ENCODE measurements at places on chromosomes 16 and 17. TPM values are rescaled to one million over a fixed set of nuclear protein-coding genes. Genes with fewer than 3 reads are reported as not detected.

DNA sequence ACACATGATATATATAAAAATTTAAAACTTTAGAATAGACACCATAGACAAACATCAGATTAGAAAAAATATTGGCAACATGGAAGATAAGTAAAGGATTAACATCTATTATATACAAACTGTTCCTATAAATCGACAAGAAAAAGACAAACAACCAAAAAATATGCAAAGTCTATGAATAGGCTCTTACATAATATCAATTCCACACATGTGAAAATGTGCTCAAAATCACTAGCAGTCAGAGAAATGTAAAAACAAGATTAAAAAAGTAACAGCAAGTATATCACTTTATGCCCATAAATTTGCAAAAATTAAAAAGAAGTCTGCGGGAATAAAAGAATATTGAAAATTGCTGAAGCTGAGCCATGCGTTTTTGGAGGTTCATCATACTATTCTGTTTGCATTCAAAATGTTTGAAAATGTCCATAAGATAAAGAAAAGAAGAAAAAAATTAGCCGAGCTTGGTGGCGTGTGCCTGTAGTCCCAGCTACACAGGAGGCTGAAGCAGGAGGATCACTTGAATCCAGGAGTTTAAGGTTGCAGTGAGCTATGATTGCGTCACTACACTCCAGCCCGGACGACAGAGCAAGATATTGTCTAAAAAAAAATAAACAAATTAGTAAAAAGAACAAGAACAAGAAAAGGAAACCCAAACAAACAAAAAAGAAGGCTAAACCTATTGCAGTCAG, 11.2 kb upstream of the ERN2 start:
- DNase-seq = no peak

DNA sequence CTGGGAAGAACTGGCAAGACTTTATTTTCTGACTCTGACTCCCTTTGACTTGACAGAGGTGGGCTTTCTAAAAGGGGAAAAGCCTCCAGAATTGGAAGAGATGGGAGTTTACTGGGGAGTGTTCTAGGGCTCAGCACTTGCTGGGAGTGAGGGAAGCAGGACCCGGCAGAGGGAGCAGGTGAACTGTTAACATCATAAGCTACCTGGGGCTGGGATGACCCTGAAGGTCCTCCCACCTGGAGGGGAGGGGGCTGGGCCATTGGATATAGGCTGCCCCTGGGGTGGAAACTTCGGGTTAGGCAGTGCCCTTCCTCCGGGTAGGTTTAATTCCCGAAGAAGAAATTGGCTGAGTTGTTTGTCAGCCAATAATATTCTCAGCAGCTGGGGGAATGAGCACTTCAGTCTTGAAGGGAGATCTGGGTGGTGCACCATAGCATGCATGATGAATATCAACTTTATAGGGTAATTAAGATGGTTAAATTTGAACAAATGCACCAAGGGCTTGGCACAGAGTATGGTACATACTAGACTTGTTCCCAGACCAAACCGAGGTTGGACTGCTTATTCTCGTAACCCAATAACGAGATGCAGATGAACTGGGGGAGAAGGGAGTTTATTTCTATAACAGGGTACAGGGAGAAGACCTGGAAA, 337.0 kb downstream of the HAPSTR1 start:
- no peak for DNase-seq

- no peak for DNase-seq
These were observed 1.9 kb downstream of the PPP4C start for GRCh38 chr16:30077656-30078055.

DNA sequence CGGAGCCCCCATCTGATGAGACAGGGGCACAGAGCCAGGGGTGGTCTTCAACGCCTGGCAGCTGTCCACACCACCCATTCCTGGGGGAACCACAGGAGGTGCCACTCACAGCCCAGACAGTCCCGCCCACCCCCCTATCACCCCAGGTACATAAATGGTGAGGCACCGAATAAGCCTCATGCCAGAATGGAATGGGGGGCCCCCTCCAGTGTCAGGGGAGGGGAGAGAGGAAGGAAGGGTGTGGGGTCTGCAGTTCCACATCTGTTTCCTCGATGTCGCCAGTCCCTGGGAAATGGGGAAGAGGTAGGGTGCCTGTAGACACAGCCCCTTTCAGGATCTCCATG, 1.7 kb downstream of the TMC6 start:
- no peak for DNase-seq

DNA sequence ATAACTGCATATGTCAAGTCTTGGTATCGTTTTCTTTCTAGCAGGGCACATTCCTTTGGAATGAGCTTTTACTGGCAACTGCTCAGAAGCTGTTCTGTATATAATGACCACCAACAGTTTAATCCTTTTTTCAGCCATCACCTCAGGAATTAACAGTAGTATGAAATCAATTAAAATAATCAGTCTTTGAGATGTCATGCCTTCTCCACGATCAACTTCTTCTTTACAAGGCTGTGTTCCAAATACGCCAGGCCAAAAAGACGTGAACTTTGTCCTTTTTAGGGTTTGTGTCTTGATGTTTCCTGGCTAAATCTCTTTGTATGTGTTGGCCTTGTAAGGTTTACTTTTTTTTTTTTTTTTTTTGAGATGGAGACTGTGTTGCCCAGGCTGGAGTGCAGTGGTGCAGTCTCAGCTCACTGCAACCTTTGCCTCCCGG, 54.9 kb downstream of the ABCC1 start:
- no peak for DNase-seq

DNA sequence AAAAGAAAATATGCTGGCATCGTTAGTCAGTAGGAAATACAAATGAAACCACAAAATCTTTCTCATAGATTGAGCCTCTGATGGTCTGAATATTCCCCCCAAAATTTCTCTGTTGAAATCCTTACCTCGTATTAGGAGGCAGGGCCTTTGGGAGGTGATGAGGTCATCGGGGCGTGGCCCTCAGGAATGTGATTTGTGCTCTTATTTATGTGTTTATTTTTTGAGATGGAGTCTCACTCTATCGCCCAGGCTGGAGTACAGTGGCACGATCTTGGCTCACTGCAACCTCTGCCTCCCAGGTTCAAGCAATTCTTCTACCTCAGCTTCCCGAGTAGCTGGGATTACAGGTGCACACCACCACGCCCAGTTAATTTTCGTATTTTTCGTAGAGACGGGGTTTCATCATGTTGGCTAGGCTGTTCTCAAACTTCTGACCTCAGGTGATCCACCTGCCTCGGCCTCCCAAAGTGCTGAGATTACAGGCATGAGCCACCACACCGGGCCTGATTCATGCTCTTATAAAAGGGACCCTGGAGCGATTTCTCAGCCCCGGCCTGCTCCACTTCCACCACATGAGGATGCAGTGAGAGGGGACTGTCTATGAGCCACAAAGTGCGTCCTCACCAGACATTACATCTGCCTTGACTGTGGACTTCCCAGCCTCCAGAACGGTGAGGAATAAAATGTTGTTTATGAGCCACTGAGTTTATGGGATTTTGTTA, 53.1 kb downstream of the DNAH17 start:
- no peak for DNase-seq

- DNase-seq = no peak
These were observed 20.4 kb upstream of the SCIMP start for GRCh38 chr17:5254903-5255521.

- peak; percentile 82 for DNase-seq
These were observed 120.9 kb downstream of the METRNL start for GRCh38 chr17:83200231-83200699.

Gene ADAMTS18
- 0.18 TPM for total RNA-seq

DNA sequence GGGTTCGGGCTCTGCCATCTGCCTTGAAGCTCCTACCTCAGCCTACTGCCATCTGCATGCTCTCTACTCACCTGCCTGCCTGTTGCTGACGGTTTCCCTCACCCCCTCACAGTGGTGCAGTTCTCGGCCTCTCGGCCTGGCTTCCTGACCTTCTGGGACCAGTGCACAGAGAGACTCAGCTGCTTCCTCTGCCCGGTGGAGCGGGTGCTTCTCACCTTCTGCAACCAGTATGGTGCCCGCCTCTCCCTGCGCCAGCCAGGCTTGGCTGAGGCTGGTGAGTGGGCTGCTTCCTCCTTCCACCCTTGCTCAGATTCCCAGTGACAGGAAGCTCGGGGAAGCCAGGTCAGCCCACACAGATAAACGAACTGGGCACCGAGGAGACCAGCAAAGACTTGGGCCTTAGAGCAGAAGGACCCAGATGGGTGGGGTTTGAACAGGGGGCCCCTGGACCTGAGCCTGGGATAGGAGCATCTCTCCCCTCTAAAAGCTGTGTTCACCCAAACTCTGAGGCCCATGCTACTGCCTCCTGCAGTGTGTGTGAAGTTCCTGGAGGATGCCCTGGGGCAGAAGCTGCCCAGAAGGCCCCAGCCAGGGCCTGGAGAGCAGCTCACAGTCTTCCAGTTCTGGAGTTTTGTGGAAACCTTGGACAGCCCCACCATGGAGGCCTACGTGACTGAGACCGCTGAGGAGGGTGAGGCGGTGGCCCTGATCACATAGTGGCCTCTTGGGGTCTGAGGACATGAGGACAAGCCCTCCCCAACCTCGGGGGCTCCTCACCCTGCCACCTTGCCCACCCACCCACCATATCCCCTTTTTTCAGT, 16.4 kb downstream of the RIPOR1 start:
- DNase-seq = no peak

- DNase-seq = no peak
These were observed 133.6 kb downstream of the AATF start for GRCh38 chr17:37082311-37082860.

Gene NUPR1
- total RNA-seq = 90.2 TPM

GRCh38 chr17:9456330-9456729, 119.3 kb downstream of the STX8 start:
- peak; percentile 27 for DNase-seq

- DNase-seq = no peak
These were observed 168.3 kb downstream of the SLC39A11 start for GRCh38 chr17:72924196-72924595.

DNA sequence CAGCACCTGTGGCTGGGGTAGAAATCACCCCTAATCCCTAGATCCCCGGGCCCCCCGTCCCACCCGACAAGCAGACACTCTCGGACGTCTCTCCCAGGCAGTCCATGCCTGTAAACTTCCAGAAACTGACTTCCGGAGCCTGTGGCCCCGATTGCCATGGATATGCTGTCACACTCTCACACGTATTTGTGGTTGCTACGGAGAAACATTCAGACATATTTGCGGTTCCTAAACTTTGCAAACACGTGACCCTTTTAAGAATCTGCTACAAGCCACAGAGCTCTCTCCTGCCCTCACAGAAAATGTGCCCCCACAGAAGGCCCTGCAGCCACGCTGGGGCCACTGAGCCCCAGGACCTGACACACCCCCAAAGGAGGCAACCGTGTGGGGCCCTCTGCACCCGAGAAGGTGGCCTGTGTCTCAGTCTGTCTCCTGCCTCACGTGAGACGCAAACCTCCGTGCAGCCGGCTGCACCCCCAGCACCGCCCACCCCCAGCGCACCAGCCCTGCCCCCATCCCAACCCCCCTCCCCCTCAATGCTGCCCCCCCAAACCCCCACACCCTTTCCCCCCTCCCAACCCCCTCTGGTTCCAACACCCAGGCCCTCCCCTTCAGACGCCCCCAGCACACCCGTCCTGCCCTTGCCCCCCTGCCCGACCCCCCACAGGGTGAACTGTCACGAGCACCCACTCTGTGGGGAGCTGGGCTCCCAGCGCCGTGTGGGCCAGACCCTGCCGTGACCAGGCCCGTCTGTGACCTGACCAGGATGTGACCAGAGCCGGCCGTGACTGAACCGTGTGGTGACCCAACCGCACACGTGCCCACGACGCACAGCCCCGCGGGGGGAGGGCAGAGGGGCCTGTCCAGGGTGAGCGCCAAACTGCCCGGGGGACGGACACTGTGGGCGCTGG, 66.3 kb upstream of the METRNL start:
- DNase-seq = no peak

Gene OR3A3
- total RNA-seq = not detected

DNA sequence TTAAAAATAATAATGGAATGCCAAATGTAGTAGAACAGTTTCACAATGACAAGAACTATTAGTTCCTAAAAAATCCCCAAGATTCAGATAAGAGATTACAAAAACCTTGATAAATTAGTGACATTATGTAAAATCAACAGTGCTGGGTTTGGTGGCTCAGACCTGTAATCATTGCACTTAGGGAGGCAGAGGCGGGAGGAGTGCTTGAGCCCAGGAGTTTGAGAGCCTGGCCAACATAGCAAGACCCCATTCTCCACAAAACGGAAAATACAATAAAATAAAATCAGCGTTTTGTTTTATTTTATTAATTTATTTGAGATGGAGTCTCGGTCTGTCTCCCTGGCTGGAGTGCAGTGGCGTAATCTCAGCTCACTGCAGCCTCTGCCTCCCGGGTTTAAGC, 4.1 kb downstream of the CARD14 start:
- DNase-seq = no peak

Gene KRTAP1-5
- total RNA-seq = not detected

Gene PDPK1
- 39.4 TPM for total RNA-seq

- no peak for DNase-seq
These were observed 36.8 kb downstream of the DDX19A start for GRCh38 chr16:70383421-70383960.

DNA sequence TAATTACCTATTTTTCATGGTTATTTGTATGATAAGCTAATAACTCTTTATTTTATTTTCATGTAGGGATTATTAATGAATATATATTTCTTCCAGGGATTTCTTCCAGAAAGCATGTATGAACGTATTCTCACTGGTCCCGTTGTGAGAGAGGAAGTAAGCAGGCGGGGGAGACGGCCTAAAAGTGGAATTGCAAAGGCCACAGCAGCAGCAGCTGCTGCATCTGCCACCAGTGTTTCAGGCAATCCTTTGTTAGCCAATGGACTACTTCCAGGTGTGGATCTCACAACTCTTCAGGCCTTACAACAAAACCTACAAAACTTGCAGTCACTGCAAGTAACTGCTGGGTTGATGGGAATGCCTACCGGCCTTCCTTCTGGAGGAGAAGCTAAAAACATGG, 110.3 kb upstream of the RBL2 start:
- DNase-seq = no peak

DNA sequence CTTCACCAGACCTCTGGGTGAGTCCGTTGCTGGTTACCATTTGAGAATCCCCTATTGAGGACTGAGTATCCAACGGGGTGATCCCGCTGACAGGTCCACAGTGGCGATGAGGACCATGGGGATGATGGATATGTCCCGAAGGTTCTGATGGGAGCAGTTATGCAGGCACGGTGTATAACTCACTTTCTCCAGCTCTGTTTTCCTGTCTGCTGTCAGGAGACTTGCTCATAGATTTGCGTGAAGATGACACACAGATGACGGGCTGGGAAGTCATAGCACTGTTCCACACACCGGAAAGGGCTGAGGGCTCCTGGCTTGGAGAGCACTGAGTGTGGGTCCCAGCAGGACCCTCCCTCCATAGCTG, 22.2 kb upstream of the ADCY7 start:
- no peak for DNase-seq

Data from left cardiac atrium (tissue), 4 donors.